ENCODE measurements at places on chromosomes 4 and X. TPM values are rescaled to one million over a fixed set of nuclear protein-coding genes. Genes with fewer than 3 reads are reported as not detected.

BTK gene
- 0.14 TPM for total RNA-seq

WDFY3 gene
- total RNA-seq, result 0.66 TPM

BTC gene
- not detected for total RNA-seq

CACNA1F gene
- 1.3 TPM for total RNA-seq

NPY5R gene
- total RNA-seq, result not detected

PRDM8 gene
- total RNA-seq, result 32.5 TPM

TMPRSS11D gene
- not detected for total RNA-seq

OCIAD1 gene
- total RNA-seq, result 83.1 TPM

SERTM2 gene
- not detected for total RNA-seq
